Stimulated activated CD8-positive, alpha-beta memory T cell treated with anti-CD3 and anti-CD28 coated beads, Interleukin-4, amount 100 ng/mL, for 1 hour (primary cell): ENCODE measurements at places on chromosomes 5 and 9.

DNA sequence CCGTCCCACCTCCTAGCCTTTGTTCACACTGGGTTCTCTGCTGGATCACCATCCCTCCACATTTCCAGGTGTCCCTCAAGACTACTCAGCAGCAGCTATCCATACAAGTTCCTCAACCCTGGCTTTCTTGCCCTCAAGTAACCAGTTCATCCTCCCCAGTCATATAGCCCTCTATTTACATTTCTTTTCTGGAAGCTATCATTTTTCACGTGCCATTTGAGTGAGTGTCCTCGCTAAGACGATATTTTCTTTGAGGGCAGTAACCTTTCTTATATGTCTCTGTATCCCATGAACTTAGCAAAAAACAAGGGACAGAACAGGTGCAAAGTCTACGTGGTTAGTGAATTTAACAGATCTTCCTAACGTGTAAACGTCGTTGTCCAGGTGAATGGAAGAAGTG is 29.6 kb upstream of the KCNMB1 start:
- DNase-seq, result no peak

GRCh38 chr5:103397739-103398581 is 139.4 kb downstream of the MACIR start:
- DNase-seq, result no peak

- no peak for DNase-seq
Measured at GRCh38 chr9:113746486-113746885, 129.6 kb upstream of the ZNF618 start.

DNA sequence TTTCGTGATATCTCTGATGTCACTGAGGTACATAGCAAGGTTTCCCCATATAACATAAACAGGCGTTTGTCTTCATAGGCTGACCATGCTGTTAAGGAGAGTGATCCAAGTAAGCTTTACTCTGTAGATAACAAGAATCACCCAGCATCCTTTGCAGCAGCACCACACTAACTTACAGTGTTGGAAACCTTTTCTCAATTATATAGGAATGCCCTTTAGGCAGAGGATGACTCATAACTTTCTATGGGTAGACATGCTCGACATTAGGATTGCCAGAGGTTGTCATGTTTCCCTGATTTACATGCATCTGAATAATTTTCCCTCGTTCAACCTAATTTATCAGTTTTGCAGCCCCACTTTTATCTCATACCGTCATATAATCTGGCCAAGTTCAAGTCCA is 870.0 kb upstream of the CDH9 start:
- no peak for DNase-seq
